ENCODE measurements at places on chromosomes 5 and 9.

- no peak for DNase-seq
Measured at GRCh38 chr5:122874179-122874875, 28.9 kb downstream of the SNX24 start.

GRCh38 chr5:1808439-1808838, 7.2 kb downstream of the NDUFS6 start:
- no peak for DNase-seq

- no peak for DNase-seq
Measured at GRCh38 chr9:20405078-20405477, 217.2 kb downstream of the MLLT3 start.

GRCh38 chr9:120934281-120934680, 7.7 kb upstream of the TRAF1 start:
- DNase-seq: no peak

DNA sequence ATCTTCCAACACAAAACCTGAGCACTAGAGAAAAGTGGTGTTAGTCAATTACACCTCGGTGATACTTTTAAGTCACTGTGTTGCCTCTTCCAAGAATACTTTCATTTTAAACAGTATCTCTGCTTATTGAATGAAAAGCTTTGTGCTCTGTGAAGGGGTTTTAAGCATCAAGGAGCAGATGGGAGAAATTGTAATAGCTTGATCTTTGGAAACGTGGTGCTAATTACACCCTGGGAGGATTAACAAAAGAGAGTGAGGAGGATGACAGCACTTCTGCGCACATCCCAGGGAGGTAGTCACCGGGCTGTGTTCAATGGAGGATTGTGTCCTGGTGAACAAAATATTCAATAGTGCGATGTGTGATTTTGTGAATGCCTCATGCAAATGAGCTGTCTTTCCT, 477.4 kb upstream of the ADAMTS16 start:
- no peak for DNase-seq

GRCh38 chr5:96870094-96871026, 5.9 kb upstream of the ERAP2 start:
- DNase-seq: no peak

DNA sequence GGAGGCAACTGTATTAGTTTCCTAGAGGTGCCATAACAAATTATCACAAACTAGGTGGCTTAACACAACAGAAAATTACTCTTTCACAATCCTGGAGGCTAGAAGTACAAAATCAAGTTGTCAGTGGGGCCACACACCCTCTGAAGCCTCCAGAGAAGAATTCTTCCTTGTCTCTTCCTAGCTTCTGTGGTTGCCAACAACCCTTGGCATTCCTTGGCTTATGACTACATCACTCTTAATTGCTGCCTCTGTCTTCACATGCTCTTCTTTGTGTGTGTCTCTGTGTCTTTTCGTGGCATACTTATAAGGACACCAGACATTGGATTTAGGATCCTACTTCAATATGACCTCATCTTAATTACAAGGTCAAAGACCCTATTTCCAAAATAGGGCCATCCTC, 327.5 kb downstream of the CHSY3 start:
- DNase-seq: no peak

GRCh38 chr9:35872505-35872904, 2.3 kb upstream of the OR13J1 start:
- no peak for DNase-seq

GRCh38 chr5:74241751-74242140, 398.8 kb downstream of the ENC1 start:
- DNase-seq: no peak

DNA sequence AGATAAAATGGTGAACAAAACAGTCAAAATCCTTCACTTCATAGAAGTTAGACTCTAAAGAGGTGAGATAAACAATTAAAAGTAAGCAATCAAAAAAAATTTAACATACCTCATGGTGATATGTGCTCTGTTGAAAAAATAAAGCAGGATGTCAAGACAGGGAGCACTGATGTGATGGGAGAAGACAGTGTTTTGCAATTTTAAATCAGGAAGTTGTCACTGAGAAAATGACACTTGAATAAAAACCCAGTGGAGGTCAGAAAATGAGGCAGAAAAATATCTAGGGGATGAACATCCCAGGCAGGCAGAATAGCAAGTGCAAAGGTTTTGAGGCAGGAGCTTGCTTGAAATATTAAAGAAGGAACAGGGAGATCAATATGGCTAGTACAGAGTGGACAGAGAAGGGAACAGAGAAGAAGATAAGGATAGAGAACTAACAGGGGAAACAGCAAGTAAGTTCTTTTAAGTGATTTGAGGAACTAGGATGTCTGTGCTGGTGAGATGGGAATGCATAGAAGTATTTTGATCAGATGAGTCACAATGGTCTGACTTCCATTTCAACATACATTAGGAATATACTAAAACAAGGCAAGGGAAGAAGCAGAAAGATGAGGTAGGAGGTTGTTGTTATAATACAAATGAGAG, 130.4 kb downstream of the CHSY3 start:
- DNase-seq: no peak

DNA sequence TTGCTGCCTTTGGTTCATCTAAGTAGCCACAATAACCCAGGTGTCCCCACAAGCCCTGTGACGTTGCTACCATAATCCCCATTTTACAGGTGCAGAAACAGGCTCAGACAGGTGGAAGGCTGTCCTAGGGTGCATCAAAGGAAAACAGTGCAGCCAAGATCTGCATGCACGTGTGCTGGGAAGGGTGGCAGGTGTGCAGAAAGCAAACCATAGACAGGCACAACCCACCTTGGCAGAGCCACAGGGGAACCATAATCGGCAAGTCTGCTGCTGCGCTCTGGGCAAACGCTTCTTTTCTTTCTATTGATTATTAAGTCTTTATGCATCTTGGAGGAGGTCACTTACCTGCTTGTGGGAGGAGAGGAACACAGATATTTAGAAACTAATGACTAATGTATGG, 7.1 kb downstream of the NSG2 start:
- DNase-seq: no peak

- no peak for DNase-seq
Measured at GRCh38 chr5:44809956-44810420, 1.2 kb downstream of the MRPS30 start.

- no peak for DNase-seq
Measured at GRCh38 chr5:151270599-151270998, 17.6 kb downstream of the GM2A start.

- DNase-seq: no peak
Measured at GRCh38 chr5:142779163-142779840, 9.1 kb downstream of the ARHGAP26 start.

- no peak for DNase-seq
Measured at GRCh38 chr5:77906806-77907205, 130.7 kb upstream of the TBCA start.

- no peak for DNase-seq
Measured at GRCh38 chr5:37506722-37507121, 127.6 kb downstream of the WDR70 start.

DNA sequence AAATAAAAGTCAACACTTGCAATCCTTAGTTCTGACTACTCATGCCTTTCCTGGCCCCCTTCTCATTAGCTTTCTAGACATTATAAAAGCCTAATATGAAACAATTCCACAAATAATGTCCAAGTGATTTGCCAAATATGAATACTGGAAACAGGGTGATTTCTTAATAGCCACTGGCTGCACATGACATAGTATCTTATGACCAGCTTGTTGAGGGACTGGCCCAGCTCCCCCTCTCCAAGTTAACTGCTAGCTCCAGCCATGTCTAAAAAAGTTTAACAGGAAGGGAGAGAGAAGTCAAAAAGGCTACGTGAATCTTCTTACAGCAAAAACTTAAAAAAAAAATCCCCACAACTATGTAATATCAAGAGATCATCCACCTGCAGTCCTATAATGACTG, 1.5 kb downstream of the CERT1 start:
- DNase-seq: peak; percentile 9

GRCh38 chr5:1447671-1448361, 2.6 kb upstream of the SLC6A3 start:
- no peak for DNase-seq

- DNase-seq: no peak
Measured at GRCh38 chr5:3269395-3270169, 326.1 kb upstream of the IRX1 start.

GRCh38 chr5:91339063-91339705, 43.9 kb downstream of the ARRDC3 start:
- no peak for DNase-seq

DNA sequence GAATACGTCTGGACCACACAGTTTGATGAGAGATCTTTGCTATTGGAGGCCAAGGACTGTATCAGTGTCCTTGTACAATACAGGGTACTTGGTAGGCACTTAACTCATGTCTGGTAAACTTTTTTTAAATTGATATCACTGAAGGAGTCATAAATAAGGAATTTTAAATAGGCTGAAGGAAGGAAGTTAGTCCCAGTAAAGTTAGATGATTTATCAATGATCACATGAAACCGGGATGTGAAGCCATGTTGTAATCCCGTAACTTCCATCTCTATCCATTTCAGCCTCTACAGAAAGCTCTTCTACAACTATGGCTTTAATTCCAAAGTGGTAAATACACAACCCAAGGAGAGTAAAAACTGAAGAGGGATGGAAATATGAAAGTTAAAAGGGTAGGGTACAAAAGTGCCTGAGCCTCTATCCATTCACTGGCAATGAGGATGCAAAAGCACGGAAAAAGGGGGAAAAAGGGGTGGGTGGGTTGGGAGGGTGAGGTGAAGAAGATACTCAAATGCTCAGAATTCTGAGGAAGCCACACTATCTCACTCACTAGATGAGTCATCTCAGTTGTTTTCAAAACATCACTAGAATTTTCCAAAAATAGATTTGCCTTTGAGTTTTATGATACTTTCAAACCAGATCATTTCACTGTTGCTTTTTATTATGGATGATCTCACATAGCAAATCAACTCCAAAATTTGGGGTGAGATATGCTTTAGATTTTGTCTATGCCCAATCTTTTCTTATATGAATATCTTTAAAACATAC, 1053.5 kb downstream of the NR2F1-AS1 start:
- no peak for DNase-seq

GRCh38 chr9:128747241-128747640, 23.3 kb upstream of the ZDHHC12 start:
- no peak for DNase-seq

GRCh38 chr5:167472566-167473108, 818.8 kb upstream of the WWC1 start:
- no peak for DNase-seq

GRCh38 chr5:157766442-157766841, 22.9 kb downstream of the LSM11 start:
- DNase-seq: no peak

- no peak for DNase-seq
Measured at GRCh38 chr5:72649449-72649848, 142.2 kb upstream of the ZNF366 start.

DNA sequence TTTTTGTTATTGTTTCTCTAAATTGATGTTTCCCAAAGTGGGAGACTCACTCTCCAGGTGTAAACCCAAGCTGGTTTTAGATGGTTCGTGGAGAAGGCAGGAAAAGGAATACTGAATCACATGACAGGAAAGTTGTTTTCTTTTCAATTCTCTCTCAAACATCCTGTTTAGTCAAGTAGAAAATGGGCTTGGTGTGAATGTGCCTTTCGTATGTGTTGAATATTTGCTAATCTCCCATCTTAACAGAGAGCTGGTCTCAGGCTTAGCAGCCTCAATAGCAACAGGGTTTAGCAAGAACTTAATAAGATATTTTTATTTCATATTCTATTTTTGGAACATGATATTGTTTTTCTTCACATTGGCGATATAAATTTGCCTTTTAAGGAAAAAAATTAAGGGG, 119.7 kb downstream of the INSYN2B start:
- no peak for DNase-seq

GRCh38 chr5:61182449-61182848, 20.2 kb upstream of the SMIM15 start:
- DNase-seq: no peak

DNA sequence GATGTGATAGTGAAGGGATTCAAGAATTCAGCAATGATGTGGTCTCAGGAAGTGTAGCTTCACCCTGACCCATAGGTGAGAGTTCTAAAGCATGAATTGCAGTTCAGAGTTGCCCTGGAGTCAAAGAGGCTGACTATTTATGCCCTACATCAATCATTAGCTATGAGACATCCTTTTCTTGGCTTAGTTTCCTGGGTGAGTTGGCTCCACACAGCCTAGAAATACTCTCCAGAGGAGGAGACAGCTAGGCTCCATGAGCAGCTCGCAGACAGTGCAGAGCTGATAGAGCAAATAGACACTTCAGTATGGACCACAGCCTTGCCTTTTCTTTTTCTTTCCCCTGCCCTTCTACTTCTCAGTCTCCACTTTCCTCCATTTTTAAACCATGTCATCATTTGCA, 1651.8 kb downstream of the MAT2B start:
- DNase-seq: peak; percentile 9

DNA sequence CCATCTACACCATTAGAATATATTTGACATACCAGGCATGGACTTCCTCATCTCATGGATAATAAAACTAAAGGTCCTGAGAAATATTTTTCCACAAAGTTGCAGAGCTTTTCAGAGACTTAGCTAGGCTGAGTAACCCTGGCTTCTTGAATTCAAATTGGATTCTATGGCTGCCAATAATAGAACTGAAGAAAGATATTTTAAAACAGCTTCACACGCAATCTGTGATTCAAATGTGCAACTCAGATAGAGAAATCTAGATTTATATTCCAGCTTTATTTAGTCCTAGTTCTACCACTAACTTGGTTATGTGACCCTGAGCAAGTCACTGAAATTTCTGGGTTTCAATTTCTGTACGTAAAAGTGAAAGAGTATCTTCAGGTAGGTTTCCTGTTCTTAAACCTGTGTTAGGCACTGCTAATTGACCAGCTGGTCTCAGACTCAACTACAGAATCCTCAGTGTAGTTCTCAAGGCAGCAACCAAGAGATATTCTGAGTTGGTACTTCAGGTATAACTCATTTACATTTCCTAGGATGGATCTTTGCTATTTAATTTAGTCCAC, 235.3 kb downstream of the GABRB2 start:
- no peak for DNase-seq

DNA sequence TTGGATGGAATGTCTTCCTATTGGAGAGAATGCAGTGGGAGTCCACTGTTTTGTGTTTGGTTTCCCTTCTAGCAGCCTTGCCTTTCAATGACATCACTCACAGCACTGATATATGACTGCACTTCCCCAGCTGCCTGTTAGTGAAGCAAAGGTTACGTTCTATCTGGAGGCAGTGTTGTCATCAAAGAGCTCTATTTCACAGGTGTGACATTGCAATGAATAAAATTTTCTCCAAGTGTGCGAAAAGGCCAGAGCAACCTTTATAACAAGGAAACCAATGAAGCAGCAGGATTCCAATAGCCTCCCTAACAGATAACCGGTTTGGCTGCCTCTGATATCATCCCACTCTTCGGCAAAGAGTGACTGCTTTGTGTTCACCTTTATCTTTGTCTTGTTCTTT, 523.5 kb upstream of the ZNF608 start:
- DNase-seq: no peak

GRCh38 chr9:126838055-126838811, 22.2 kb upstream of the ZBTB34 start:
- DNase-seq: no peak

- no peak for DNase-seq
Measured at GRCh38 chr5:80941496-80941895, 18.7 kb upstream of the RASGRF2 start.

- DNase-seq: no peak
Measured at GRCh38 chr5:172852490-172853354, 18.7 kb downstream of the ERGIC1 start.

- no peak for DNase-seq
Measured at GRCh38 chr9:130117816-130118632, 54.2 kb upstream of the NCS1 start.

- DNase-seq: no peak
Measured at GRCh38 chr9:134928436-134929192, 10.9 kb upstream of the FCN1 start.

All from NCI-H446 (cell line).